ENCODE measurements at places on chromosomes 4 and X. TPM values are rescaled to one million over a fixed set of nuclear protein-coding genes. Genes with fewer than 3 reads are reported as not detected.

The TRAM1L1 gene
- 2.8 TPM for total RNA-seq

DNA sequence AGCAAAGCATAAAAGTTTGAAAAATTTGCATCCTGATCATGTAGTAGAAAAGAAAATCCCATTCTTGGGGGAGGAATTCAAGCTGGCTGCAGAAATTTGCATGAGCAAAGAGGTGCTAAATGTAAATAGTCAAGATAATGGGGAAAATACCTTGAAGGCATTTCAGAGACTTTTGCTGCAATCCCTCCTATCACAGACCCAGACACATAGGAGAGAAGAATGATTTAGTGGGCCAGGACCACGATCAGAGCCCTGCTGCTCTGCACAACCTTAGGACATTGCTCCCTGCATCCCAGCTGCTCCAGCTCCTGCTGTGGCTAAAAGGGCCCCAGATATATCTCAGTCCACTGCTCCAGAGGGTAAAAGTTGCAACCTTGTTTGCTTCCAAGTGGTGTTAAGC is 1439.7 kb upstream of the AGA start:
- no peak for DNase-seq

- DNase-seq = no peak
Observed at GRCh38 chr4:181234951-181235680, 1008.1 kb upstream of the TENM3 start.

GRCh38 chr4:187415231-187415630 is 580.3 kb upstream of the ZFP42 start:
- no peak for DNase-seq

DNA sequence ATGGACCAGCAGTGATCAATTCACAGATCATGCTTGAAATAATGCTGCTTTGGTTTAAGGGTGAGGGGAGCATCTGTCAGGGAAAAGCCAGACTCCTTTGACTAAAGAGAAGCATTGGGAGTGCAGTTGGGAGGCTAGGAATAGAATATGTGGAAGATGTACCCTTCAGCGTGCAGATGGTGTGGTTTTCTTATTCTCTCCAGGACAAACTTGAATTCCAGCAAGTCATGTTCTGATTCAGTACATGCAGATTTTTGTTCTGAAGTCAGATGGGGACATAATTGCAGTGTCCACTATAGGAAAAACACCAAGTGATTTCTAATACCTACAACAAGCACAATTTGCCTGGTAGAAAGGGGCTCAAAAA is 99.0 kb upstream of the LIMCH1 start:
- no peak for DNase-seq

- DNase-seq = no peak
Observed at GRCh38 chrX:19578956-19579355, 63.6 kb upstream of the MAP3K15 start.

GRCh38 chrX:48468247-48468671 is 1.8 kb downstream of the SLC38A5 start:
- no peak for DNase-seq

The GAGE12J gene
- total RNA-seq = not detected

DNA sequence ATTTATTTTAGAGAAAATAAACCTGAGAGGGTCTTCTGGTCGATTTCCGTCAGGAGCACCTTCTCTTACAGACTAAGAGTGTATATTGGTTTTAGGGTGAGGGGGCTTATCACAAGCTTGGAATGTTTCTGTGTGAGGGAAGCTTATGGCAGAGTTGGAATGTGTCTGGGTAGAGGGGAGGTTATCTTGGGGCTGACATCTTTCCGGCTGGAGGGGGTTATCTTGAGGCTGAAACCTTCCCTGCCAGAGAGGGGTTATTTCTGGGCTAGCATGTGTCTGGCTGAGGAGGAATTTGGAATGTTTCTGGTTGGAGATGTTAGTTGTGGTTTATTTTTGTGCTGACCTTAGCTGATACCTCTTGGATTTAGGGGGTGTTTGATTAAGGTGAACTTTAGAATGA is 1312.1 kb downstream of the ADGRL3 start:
- no peak for DNase-seq

GRCh38 chr4:8848507-8849265 is 23.0 kb downstream of the HMX1 start:
- no peak for DNase-seq

DNA sequence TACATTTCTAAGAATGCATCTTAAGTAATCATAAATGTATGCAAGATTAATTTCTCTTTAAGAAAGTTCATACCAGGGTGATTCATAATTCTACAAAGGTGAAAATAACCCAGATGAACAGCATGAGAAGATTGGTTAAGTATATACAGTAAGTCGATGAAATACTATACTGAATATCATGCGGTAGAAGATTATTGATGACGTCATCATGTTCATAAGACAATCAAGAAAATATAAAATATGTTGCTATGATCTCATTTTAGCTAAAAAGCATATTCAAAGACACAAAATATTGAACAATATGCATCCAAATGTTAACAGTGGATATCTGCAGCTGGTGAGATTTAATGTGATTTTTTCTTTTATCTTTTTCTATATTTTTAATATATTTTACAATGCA is 312.0 kb upstream of the FGF13 start:
- DNase-seq = no peak

DNA sequence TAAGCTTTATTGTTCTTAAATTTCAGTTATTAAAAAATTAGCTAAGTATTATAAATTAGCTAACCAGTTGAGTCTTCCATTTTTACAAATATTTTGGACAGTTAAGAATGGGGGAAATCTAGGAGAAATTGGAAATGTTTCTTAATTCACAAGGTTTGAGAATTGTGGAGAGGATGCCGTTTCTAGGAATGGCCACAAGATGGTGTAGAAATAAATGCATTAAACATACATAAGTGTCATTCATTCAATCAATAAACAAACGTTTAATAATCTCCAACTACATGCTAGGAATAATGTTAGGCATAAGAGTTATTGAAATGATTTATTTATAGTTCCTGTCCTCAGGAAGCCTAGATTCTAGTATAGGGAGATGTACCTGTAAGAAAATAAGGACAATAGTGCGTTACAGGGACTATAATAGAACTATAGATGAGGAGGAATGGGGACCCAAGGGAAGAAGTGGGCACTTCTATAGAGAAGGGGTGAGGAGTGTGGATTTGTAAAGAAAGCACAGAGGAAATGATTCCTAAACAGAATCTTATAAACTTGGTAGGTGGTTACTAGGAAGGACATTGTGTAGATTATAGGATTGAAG is 195.7 kb upstream of the ANK2 start:
- no peak for DNase-seq

DNA sequence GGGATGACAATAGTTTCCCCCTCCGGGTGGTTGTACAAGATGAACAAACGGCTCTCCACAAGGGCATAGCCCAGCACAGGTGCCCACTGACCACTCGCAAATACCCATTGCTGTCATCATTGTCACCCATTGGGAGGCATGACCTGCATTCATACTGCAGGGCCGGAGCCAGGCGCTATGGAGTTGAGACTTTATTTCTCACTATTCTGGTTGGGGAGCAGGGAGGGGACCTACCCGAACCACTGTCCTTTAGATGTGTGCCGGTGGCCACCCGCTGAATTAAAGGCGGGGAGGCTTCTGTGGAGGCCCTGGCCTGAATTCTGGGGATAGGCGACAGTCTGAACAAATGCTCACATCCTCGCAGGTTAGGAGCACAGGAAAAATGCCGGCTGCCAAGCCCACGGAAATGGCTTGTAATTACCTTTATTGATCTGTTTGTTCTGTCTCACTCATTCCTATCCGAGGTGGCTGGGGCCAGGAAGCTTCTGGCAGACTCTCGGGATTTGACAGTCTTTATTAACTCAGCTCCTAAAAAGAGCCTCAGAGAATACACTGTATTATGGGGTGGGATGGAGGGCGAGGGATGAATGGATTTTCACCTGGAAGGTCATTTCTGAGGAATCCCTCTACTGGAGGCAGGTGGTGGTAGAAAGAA is 125.1 kb upstream of the PSAPL1 start:
- no peak for DNase-seq

The CCKAR gene
- not detected for total RNA-seq

The NDST4 gene
- total RNA-seq = not detected

- DNase-seq = no peak
Observed at GRCh38 chr4:182486881-182487280, 243.7 kb downstream of the TENM3 start.

DNA sequence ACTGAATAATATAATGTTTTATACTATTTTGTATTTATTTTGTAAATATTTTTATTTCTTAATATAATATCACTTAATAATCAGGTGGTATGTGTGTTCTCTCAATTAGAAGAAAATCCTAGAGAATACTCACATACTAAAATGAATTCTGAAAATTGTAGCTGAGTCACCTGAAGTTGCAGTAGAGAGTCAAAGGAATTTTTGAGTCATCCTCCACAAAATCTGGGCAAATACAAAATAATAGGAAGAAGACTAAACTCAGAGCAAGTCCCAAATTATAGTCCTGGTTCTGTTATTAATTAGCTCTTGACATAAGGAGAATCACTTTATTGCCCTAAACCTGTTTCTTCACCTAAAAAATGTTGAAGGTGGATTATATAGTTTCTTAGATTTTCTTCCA is 57.8 kb downstream of the SPATA4 start:
- DNase-seq = no peak

The SOWAHB gene
- total RNA-seq = 1.9 TPM

DNA sequence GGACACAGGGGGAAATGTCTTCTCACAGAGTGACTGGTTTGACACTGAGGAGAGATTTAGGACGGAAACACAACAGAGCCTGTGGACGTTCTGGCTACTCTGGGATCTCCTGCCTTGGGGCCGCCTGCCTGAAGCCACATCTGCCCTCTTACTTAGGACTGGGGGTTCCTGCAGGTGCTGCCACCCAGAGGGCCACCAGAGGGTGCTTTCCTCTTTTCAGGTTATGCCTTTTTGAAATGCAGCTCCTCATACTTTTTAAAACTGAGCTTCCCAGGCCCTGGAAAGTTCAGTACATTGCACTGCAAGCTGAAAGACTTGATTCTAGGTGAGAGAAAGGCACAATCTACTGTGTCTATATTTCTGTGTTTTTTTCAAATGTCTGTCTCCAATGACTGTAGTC is 92.2 kb upstream of the PGRMC2 start:
- peak; percentile 38 for DNase-seq

GRCh38 chr4:39614487-39615162 is 24.0 kb downstream of the SMIM14 start:
- no peak for DNase-seq
